RCC 7860 (cell line): ENCODE measurements at places on chromosomes 13 and 19.

- no peak for DNase-seq
These were observed 44.9 kb downstream of the ESD start for GRCh38 chr13:46751811-46752635.

GRCh38 chr13:29548722-29549121, 46.8 kb downstream of the SLC7A1 start:
- peak; percentile 38 for DNase-seq

DNA sequence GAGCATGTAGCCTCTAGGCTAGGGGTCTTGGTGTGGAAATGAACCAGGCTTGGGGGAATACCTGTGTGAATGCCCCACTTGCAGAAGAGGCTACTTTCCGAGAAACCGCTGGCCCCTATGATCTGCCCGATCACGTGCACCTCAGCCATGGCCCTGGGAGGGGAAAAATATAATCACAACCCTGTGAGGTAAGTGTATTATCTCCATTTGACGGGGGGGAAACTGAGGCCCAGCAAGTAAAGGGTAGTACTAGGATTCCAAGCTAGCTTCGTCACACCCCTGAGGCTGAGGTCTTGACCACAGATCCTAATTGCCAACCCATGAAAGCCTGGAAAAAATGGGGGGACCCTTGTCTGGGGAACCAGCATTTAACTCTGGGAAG, 587 bp downstream of the B9D2 start:
- no peak for DNase-seq

- DNase-seq: peak; percentile 82
These were observed 7.7 kb downstream of the UBE2L5 start for GRCh38 chr13:30429721-30430694.

- DNase-seq: no peak
These were observed 224.6 kb upstream of the GPC6 start for GRCh38 chr13:93001866-93002461.

DNA sequence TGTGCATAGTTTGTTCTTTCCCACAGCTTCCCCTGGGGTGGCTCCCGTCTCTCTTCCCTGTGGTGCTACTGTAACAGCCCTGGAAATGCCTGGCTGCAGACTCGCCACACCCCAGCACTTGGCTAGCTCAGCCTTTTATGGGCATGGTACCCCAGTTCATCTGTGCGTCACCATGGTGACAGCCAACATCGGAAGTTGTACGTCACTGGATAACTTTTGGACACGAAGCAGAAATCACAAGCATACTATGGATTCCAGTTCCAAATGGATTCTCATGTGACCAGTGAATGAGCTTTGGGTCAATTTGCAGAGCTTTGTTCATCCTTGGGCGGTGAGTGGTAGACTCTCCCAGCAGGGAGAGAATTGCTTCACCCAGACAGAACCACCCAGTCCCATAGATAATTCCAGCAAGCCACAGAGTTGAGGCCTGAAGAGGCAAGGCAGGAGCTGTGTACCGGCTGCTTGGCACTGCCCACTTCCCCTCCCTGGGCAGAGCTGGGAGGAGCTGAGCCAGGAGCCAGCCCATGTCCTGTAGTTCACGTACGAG, 54.4 kb downstream of the COL4A2 start:
- no peak for DNase-seq

GRCh38 chr19:16232568-16232967, 34.9 kb downstream of the AP1M1 start:
- no peak for DNase-seq

DNA sequence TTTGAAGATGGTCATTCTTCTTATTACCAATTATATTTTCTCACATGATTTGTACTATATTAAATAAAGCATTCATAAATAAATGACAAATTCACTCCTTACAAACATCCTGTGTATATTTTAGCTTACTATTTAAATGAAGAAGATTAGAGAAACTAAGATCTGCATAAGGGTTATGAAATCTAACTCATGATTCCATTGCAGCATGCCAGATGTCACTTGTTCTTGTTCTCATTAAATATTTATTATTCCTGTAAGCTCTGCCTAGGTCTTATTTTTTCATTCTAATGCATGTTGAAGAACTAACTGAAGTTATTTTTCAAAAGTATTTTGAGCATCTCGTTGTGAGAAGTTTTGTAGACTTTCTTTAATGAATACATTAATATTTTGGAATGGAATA, 18.3 kb downstream of the NUP58 start:
- DNase-seq: no peak

GRCh38 chr19:48934837-48935236, 1.3 kb downstream of the DHDH start:
- no peak for DNase-seq

DNA sequence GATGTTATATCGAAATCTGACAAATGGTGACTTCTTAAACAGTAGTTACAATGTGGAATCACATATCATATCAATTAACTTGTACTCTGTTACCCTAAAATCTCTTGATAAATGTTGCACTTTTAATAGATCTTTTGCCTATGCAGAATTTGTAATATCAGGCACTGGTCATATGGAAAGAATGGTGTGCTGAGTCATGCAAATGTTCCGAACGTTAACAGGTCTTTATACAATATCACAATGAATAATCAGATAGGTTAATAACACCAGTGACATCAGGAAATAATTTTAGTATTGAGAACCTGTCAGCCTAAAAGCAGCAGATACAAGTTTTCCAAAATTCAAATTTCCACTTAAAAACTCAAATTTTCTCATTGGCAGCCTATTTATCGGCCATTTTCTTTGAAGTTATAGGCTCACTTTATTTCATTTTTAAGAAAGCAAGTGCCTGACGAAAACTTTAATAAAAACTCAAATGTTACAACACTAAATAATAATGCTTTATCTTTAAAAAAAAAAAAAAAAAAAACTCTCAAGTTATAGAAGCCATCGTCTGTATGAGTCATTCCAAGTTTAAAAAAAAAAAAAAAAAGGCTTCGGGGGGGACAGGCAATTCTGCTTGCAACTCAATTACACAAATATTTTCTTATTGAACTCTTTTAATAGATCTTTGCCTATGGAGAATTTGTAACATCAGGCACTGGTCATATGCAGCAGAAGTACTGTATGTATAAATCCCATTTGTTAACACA, 180.9 kb downstream of the DIAPH3 start:
- DNase-seq: no peak

DNA sequence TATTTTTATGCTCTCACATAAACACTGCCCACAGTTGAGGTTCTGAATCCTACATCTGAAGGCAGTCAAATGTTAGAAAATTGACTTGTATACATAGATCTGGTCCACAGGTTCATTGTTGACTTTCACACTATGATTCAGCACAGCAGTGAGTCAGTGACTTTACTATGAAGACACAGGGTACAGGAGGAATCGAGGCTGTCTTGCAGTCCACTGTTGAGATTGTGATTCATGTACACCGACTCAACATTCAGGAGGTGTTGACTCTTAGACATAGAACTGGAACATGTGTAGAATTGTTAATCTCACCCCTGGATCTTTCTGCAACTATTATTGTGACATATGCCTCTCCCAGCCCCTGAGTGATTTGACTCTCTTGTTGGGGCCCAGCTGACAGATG, 74.3 kb upstream of the ZNF43 start:
- DNase-seq: no peak

DNA sequence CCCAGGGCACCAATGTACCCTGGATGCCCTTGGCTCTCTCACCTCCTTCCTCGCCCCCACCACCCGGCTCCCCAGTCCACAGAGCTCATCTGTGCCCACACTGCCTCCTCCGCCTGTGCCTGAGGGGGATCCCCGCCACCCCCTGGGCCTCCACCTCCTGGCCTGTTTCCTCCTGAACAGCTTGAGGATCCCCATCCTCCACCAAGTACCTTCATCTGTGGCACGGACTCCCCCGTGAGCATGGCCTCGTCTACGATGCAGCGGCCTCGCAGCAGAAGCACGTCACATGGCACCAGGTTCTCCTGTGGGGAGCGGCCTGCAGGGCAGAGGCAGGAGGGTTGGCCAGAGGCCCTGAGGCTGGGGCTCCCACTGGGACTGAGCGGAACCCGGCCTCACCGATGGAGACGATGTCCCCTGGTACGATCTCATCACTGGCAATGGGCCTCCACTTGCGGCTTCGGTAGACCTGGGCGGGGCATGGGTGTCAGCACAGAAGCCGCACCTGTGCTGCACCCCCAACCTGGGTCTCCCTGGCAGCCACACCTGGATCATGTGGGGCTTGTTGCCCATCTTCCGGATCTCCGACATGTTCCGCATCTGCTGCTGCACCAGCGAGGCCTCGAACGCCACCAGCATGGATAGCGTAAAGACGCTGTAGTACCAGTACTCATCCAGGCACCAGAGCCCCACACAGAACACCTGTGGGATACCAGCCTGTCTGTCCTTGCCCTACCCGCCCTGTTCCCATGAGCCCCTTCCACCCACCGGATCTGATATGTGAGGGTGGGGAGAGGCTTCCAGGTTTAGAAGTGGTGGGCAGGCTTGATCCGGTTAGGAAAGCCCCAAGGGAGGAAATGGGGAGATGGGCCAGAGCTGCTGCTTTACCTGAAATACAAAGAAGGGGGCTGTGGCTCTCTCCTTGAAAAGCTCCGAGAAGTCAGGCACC, 6.8 kb downstream of the ATP13A1 start:
- no peak for DNase-seq

GRCh38 chr13:110528911-110529310, 32.6 kb downstream of the RAB20 start:
- no peak for DNase-seq

DNA sequence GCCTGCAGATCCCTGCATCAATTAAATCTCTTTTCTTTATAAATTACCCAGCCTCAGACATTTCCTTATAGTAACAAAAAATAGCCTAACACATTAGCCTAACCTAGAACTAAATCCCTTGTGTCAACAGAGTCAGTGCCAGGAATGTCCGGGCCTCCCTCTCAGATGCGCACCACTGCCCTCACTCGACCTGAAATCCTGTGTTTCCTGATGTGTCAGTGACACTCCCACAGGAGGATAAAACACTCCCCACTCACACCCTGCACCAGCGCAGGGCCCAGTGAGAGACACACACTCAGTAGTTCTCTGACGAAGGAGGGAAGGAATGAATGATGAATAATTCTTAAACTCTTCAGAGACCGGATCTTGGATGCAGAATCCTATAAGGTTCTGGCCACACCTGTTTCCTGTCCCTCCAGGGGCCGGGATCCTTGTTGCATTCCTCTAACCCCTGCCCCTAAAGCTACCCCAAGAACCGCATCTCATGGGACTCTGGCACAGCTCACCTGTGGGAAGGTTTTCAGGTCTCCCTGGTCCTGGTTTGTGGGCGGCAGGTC, 3.1 kb downstream of the CEACAM3 start:
- peak; percentile 56 for DNase-seq

DNA sequence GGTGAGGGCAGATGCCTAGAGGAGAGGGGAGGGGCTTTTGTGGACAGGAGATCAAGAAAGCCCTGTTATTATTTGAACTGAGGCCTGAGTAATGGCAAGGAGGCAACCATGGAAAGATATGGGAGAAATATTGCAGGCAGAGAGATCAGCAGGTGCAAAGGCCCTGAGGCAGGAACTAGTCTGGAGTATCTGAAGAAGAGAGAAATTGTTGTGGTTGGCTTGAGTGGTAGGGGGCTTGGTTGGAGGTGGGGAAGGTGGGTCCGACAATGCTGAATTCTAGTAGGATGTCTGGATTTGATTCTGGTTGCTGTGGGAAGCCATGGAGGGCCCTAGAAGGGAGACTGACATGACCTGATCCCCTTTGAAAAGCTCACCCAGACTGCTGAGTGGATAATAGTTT, 2.4 kb upstream of the URI1 start:
- DNase-seq: no peak

- no peak for DNase-seq
These were observed 55.4 kb upstream of the USE1 start for GRCh38 chr19:17159466-17160393.

DNA sequence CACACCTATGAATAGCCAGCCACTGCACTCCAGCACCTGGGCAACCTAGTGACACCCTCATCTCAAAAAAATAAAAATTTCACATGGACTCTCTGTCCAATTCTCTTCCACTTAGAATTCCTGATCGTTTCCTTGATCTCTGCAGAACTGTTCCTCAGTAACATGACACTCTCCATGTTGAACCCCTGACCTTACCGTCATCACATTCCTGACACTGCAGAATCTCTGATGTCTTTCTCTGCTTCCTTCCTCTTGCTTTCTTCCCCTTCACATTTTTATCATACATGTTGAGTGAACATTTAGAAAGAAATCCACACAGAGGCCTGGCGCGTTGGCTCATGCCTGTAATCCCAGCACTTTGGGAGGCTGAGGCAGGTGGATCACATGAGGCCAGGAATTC, 15.0 kb downstream of the ZNF114 start:
- DNase-seq: no peak

DNA sequence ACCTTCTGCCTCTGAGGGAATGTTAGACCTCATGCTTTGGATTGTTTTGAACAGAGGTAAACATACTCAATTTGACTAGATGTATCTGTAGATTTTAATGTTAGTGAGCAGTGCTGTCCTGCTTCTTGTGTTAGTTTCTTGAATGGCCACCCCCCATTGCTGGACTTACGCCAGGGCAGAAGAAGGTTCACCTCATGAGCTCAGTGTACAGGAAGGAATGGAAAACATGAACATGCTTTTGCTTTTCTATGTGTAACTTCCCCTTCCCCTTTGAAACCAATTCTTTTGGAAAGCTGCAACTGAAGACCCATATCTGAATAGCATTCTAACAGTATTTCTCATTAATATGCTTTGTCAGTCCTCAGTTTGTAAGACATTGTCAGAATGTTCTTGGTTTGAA, 32.3 kb downstream of the WASF3 start:
- DNase-seq: no peak

DNA sequence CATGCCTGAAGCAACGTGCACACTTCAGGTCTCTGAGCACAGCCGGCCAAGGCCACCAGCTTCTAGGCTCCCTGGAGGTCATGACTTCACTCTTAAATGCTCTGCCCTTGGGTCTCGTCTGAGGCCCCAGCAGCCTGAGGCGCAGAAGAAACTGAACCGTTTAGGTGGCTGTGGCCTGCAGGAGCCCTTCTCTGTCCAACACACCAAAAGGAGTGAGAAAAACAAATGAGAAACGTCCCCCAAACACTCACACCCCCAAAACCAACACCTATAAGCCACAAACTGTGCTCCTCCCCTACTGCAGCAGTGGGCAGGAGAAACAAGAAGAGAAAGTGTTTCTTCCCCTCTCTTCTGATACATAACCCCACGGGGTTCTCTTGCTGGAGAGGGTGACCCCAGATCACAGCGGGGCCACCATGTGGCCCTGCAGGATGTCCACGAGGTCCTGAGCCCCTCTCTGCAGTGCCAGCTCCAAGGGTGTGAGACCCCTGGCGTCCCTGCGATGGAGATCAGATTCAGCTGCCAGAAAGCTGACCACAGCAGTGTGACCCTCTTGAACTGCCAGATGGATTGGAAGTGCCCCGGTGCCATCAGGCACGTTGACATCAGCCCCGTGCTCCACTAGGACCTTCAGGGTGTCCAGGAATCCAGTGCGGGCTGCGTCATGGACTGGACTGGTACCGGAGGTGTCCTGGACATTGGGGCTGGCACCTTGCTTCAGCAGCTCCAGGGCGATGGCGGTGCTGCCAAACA, 1.0 kb upstream of the KRI1 start:
- no peak for DNase-seq

DNA sequence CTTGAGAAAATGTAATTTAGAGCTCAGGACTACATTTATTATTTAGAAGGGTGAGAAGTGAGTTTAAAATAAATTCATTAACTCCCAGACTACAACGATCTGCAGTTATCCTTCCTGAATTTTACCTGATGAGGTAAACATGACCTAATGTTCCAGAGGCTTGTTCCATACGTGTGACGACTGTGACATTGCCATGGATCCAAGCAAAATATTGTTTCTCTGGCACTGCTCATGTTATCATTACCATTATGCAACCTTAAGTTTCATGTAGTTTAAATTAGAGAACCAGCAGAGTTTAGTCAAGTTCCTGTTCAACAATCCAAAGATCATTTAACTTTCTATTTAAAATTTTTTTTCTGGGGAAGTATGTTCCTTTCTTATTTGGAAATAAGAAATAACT, 279.6 kb downstream of the KLF5 start:
- no peak for DNase-seq
